ENCODE measurements at places on chromosomes 16 and 17.

- DNase-seq, result no peak
Measured at GRCh38 chr17:48294020-48294805, 135.8 kb downstream of the SKAP1 start.

DNA sequence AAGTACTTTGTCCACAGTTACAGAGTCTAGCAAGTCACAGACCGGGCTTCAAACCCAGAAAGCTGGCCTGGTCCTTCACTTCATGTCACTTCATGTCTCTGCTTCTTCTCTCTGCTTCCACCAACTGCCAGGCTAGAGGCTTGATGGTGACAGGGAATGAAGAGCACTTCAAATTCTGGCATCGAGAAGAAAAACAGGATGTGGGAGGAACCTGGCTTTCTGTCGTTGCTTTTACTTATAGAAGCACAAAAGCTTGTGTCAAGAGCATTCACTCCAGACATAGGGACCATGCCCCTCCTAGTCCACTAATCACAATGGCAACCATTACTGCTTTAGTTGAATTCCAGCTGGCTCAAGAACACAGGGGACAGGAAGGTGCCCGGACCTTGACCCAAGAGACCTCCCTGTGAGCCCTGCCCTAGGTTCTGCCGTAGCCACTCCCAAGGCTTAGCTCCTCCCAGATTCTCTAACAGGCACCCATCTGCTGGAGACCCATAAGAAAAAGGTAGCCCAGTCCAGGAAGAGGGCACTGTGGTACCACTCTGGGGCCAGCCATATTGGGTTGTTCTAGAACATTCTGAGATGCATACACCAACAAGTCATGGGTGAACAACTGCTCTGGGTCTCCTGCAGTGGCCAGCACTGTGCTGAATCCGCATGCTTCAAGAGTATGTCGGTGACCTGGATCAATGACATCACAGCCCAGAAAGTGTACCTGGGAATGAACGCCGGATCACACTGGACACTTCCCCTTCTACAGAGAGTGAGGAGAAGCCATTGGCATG, 181.8 kb downstream of the C16orf95 start:
- no peak for DNase-seq

- no peak for DNase-seq
Measured at GRCh38 chr16:77987810-77988209, 34.5 kb upstream of the CLEC3A start.

DNA sequence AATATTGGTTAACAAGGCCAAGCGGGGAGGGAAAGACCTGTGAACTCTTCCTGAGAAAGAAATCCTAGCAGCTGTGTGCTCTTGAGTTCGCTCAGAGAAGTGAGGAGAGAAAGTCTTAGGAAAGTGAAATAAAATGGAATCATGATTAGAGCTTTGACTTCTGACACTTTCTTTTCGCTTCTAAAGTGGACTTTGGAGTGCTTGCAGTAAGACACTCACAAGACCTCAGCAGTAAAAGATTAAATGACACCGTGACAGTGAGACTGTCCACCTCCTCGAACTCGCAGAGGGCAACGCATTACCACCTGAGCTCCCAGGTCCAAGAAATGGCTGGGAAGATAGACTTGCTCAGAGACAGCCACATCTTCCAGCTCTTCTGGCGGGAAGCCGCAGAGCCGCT, 71.2 kb downstream of the RNF213 start:
- DNase-seq, result no peak

DNA sequence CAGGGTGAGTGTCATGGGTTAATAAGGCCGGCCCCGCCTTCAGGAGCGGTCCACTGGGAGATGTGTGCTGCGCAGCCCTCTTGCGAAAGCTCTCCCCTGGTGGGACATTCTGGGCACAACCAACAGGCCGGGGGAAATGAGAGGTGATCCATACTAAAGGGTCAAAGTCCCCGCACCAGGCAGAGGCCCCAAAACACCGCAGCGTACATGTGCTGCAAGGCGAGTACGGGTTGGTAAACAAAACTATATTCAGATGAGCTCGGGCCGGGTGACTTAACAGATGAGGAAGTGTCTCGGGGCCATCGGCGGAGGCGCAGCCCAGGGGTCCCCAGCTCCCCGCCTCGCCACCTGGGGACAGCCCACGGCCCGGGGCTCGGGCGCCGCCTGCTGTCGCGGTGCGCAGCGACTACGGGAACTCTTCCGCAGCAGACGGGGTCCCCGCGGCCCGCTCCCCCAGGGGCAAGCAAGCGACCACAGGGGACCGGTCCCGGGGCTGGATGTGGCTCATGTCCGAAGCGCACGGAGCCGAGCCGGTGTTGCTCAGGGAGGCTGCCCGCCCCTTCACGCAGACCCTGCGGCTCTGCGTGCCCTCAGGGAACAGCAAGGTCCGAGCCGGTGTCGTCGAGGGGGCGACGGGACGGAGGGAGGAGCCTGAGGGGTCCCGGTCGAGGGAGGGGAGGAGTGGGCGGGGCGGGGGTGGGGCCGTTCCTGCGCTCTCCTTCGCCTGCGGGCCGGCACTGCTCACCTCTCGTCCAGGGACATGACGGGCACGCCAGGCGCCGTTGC, at the start of gene RAB37:
Gene RAB37, plus strand, starts transcription at position 744 of the 786 bp plus-strand sequence. Its CDS starts 17 bp downstream, at position 761.
- DNase-seq, result peak; percentile 25

DNA sequence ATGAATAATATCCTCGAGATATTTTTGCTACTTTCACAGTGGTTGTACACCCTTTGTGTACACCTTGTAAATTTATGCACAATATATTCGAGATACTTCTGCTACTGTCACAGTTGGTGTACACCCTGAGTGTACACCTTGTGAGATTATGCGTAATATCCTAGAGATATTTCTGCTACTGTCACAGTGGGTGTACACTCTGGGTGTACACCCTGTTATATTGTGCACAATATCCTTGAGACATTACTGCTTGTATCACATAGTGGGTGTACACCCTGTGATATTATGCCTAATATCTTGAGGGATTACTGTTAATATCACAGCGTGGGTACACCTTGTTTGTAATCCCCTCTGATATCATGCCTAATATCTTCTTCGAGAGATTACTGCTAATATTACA, 7.2 kb upstream of the NUDT7 start:
- DNase-seq, result no peak

- DNase-seq, result no peak
Measured at GRCh38 chr16:80664226-80664625, 123.4 kb downstream of the DYNLRB2 start.

DNA sequence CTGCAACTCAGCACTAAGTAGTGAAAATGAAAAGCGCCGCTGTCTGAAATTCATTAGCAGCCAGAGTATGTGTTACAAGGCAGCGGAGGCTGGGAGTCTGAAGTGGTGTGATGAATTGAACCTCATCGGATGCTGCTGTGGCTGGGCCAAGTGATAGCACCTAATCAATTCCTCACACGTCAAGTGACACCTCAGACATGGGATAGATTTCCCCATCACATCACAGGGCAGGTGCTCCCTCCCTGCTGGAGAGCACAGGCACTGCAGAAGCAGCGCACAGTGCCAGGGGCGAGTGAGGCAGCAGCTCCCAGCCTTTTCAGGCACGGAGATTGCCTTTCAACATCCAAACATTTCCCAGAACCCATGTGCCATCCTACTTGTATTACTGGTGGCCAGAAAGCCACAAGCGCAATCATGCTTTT, 32.2 kb downstream of the DRC3 start:
- no peak for DNase-seq

GRCh38 chr17:71180801-71181385, 939.9 kb upstream of the SOX9 start:
- no peak for DNase-seq

GRCh38 chr17:77153999-77154586, 13.3 kb downstream of the SEC14L1 start:
- no peak for DNase-seq

- DNase-seq, result no peak
Measured at GRCh38 chr17:20232611-20233010, 223.5 kb downstream of the SPECC1 start.

- no peak for DNase-seq
Measured at GRCh38 chr16:35140293-35140986, 1681.0 kb downstream of the TP53TG3F start.

DNA sequence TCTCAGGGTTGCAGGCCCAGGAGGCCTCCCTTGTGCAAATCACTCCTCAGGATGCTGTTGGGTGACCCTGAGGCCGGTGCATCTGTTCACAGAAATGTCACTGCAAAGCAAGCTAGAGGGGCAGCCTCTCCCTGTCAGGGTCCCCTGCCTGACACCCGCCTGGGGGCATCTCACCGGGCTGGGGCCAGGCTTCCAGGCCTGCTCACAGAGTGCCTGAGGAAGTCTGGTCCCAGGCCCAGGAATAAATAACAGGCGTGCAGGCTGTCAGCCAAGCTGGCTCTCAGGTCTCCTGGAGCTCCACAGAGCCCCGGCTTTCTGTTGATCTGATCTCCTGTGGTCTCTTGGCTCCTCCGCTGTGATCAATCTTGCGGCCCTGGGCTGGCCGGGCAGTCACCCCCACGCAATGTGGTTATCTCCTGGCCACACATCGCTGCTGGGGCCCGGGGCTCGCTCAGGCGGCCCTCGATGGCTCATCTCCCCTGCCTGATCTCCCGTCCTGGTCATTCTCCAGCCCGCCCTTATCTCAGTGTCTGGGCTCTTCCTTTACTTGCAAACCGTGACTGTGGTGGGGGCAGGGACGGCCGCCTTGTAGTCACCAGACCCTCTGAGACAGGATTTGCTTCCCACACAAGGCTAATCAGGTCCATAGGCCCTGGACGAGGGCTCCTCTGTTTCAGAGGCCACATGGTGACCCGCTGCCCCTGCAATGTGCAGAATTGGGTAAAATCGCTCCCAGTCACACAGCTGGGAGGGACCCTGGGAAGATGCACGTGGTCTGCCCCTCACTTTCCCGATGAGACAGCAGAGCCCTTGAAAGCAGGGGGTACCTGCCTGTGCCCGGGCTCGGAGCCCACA, 231.2 kb upstream of the GSE1 start:
- no peak for DNase-seq

GRCh38 chr17:28763804-28764266, 20.0 kb downstream of the TRAF4 start:
- DNase-seq, result peak; percentile 83

DNA sequence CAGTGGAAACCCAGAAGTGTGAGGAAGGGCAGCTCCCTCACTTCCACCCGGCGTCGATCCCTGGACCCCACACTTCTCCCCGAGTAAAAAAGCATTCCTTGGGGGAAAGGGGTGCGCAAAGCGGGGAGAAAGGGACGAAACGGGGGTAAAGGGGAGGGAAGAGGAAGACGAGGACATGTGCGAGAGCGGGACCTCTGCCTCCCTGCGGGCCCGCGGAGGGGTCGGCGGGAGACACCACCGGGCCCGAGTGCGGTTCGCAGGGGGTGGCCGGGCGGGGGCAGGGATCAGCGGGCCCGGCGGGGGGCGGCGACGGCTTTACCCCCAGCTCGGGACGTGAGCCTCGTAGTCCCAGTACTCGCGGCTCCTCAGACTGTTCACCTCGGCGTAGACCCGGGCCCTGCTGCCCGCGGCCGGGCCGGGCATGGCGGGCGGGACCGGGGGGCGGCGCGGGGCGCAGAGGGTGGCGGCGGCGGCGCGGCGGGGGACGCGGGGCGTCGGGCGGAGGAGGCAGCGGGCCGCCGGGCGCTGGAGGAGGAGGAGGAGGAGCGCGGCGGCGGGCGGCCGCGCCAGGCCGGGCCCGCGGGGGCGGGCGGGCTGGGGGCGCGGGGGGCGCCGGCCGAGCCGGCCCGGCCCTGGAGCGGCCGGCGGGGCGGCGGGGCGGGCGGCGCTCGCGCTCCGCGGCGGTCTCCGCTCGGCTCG, 443 bp downstream of the CSNK2A2 start:
- no peak for DNase-seq

DNA sequence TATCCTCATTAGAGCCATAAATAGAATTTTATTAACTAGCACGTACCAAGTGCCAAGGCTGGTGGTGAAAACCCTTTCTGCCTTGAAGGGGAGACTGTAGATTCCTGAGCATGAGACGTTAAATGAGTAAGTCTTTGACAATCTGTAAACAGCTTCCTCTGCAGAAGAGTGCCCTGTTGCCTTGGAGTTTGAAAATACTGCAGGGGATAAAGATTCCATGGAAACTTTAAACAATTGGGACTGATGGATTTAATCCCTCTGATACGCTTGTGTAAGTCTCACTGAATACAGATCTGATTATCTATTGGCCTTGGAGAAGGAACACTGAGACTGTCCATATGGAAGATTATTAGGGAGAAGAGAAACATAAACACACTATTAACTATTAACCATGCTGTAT, 1053.4 kb upstream of the RBFOX1 start:
- DNase-seq, result no peak

DNA sequence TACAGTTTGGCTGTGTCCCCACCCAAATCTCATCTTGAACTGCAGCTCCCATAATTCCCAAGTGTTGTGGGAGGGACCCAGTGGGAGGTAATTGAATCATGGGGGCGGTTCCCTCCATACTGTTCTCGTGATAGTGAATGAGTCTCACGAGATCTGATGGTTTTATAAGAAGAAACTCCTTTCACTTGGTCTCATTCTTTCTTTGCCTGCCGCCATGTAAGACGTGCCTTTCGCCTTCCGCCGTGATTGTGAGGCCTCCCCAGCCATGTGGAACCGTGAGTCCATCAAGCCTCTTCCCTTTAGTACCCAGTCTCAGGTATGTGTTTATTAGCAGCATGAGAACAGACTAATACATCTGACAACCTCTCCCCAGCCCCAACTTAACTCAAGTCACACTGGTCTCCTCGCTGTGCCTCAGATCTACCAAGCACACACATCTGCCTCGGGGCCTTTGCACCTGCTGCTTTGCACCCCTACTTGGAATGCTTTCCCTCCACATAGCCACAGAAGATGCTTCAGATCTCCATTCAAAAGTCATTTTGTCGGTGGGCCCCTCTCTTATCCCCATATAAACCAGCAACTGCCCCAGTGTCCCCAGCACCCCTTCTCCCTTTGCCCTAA, 74.4 kb downstream of the RPH3AL start:
- DNase-seq, result no peak

DNA sequence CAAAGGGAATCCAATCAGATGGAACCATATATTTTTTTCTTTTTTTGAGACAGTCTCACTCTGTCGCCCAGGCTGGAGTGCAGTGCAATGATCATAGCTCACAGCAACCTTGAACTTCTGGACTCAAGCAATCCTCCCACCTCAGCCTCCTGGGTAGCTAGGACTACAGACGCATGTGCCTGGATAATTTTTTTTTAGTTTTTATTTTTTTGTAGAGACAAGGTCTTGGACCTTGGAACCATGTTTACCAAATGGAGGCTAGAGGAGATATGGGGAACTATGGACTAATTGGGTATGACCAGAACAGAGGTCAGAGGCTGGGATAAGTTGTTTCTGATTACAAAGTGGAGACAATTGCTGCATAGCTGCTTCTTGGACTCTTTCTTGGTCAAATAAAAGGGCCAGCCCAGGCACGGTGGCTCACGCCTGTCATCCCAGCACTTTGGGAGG, 41.2 kb upstream of the ADCY9 start:
- no peak for DNase-seq

- no peak for DNase-seq
Measured at GRCh38 chr16:68351991-68352431, 41.2 kb downstream of the PRMT7 start.

GRCh38 chr17:2593821-2594721, 617 bp downstream of the PAFAH1B1 start:
- DNase-seq, result peak; percentile 79

DNA sequence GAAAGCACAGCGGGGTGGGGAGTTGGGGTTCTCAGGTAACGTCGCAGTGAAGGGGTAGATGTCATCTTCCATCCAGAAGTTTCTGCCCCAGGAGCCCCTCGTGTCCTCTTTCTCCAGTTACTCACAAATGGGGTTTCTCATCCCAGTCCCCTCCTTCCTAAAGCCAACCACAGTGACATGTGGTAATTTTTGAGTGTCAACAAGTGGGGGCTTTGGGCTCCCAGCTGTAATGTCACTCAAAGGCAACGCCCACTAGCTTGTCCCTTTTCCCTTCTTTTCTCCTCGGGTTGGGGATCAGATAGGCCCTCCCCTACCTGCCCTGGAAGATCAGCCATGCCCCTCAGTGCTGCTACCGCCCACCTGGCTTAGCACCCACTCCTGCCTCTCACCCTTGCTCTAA, 14.4 kb downstream of the IRX5 start:
- DNase-seq, result no peak

Measured in activated CD4-positive, alpha-beta T cell treated with anti-CD3 and anti-CD28 coated beads, Interleukin-2, amount 50 U/mL, for 4 hours (primary cell).